AML-193 (cell line): ENCODE measurements at places on chromosomes 5 and 9.

GRCh38 chr9:129933185-129934040 is 98.2 kb downstream of the USP20 start:
- DNase-seq: no peak

DNA sequence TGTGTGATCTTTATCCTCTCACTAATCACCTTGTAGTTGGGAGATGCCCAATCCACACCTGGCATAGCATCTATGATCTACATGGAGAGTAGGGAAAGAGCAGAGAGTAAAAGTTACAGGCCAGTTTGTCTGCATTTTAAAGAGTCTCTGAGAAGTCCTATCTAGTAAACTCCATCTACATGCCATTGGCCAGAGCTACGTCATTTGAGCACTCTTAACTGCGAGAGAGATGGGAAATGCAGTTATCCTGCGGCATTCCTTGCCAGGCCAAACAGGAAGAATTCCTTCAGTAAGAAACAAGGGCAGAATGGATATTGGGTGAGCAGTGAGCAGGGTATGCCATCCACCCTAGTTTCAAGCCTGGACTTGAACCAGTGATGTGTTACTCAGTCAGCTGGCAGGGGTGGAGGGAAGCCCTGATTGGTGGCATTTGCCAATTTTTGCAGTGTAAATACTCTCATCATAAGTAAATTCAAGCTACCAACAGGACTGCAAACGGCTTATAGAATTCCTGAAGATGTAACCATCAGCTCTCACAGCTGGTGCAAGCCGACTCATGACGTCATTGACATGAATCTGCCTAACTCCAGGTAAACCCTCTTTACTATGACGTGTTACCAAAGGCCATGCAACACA is 156.8 kb upstream of the MSX2 start:
- DNase-seq: no peak

DNA sequence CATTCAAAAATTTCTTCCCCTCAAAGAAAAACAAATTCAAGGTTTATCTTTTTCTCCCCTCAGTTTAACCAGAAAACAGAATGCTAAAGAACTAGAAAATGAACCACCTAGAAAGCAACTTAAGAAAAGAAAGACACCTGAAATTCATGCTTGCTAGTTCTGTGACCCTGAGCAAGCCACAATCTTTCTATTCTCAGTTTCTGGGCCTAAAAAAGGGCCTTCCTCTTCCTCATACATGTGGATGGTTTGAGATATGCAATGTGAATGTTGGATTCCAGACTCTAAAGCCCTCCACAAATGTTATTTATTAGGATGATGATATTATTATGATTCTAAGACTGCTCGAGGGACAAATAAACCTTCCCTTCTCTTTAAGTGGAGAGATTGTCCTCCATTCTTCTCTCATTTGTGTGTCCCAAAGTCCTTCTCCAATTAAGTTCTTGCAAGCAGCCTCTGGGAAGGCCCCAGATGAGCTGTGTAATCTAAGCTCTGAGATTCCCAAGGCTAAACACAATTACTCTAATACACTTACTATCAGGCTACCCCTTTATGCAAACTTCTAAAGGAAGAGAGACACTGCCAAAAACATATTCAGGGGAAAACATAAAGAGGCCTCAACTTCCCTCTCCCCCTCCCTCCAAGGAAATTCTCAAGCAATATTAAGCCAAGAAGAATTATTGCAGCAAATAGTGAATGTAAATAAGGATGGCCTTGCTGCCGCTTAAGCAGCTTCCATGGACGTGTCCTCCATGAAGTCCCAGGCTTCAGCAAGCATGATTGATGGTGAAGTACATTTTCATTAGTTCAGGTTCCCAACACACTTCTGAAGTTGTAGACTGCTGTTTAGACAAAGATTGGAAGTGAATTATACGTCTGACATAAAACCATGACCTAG is 80.2 kb downstream of the PRKACG start:
- no peak for DNase-seq

- DNase-seq: no peak
Measured at GRCh38 chr5:132418881-132419280, 49.4 kb downstream of the SLC22A5 start.

DNA sequence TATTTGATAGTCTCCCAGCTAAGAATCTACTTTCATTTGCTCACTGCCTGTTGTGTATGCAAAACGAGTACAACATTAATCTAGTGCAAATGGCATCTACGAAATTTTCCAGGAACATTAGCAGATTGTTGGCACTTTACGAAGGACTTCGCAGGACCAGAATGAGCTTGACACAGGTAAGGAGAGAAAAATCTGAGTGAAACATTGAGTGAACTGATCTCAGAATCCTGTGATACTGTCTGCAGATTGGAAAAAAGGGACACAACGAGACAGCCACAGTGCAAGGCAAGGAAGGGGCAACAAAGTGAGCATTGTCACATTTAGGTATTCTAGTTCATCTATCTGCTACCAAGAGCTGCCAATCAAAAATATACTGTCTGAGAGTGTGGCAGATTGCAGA is 350.5 kb downstream of the ZNF608 start:
- DNase-seq: no peak

DNA sequence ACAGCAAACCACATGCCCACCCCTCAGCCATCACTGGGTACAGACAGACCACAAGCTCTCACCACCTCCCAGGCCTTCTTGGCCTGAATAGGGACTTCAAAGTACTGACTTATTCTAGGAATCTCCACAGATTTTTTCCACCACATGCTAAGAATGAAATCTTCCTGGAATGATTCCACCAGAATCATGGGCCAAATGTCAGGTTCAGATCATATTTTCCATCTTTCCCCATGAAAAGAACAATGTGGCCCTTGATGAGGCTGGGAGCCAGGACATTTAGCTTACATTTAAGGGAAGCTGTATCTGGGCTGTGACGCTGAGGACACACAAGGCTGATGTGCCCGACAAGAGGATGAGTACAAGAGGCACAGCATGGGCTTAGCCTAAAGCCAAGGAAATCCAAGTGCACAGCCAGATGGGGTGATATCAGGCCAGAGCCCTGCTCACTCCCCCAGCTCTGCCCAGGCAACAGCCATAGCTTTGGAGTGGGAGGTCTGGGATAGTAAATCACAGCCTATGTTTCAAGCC is 28.1 kb downstream of the ACSL6 start:
- DNase-seq: no peak

- no peak for DNase-seq
Measured at GRCh38 chr5:14932902-14933469, 61.4 kb upstream of the ANKH start.

DNA sequence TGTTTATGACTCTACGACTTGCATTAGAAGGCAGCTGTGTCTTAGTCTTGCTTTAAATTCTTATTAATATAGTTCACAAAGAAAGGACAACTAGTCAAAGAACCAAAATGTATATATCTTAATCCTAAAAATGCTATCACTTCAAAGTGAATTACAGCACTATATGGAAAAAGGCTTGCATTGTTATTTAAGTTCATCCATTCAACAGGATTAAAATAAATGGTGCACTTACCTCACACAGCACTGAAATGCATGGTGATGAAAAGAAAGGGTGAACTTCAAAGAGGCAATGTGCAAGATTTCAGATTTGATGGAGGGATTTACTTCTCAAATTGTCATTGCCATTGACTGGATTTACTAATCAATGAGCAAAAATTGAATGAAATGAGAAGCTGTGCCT is 344.4 kb upstream of the NUDT12 start:
- no peak for DNase-seq

- peak; percentile 35 for DNase-seq
Measured at GRCh38 chr5:170307575-170308465, 10.2 kb upstream of the LCP2 start.
